ENCODE measurements at places on chromosomes 3 and 15.

DNA sequence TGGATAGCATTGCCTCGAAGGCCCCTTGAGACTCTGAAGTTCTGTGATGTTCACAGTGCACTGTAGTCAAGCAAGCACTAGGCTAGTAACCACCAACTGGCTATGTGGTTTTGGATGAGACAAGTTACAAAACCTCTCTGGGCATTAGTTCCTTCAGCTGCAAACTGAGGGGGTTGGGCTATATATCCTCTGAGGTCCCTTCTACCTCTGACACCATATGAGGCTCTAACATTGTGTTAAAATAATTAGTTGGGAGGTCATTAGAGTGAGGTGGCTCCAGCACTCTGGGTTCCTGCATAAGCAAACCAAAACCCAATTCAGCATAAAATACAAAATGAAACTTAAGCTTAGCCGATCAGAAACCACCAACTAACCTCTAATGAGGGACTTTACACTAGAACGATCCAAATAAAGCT is 209.5 kb upstream of the LRRN1 start:
- DNase-seq: no peak

- no peak for DNase-seq
Measured at GRCh38 chr3:56133423-56133822, 334.8 kb downstream of the ERC2 start.

GRCh38 chr3:88009066-88009465 is 49.7 kb downstream of the CGGBP1 start:
- DNase-seq: no peak

GRCh38 chr3:117427081-117427480 is 717.5 kb downstream of the TUSC7 start:
- no peak for DNase-seq

GRCh38 chr15:57735891-57736290 is 29.4 kb downstream of the POLR2M start:
- DNase-seq: no peak

DNA sequence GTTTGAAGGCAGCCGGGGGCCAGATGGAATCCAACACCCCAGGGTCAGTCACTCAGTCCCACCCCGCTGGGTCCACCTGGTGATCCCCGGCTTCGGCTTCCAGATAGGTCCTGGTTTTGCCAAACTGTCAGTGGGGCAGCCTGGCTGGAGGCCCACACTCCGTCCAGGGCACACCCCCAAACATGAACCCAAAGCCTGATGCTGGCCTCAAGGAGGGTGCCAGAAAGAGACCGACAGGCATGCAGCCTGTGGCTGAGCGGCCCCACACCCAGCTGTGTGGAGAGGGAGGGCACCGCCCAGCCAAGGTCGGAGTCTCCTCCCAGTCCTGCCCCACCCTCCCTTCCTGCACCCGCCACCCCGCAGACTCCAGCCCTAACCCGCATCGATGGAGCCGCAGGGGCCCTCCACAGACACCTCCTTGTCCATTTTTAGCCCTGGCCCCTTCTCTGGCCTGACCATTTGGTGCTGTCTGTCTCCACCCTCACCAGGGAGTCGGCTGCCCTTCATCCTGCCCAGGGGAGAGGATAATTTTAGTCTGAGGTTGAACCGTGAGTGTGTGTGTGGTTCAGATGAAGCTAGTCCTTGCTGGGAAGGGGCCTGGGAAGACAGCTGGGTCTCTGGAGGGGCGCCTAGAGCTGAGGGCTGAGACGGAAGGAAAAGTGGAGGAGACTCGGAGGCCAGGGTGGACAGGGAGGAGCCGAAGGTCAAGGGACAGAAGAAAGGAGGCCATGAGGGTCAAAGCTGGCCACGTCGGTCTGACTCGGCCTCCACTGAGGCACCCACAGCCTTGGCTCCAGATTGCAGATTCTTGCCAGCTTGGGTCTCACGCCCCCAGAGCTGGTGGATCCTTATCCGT is 23.1 kb downstream of the TNK2 start:
- DNase-seq: no peak

GRCh38 chr15:87887177-87887576 is 369.4 kb downstream of the NTRK3 start:
- no peak for DNase-seq

DNA sequence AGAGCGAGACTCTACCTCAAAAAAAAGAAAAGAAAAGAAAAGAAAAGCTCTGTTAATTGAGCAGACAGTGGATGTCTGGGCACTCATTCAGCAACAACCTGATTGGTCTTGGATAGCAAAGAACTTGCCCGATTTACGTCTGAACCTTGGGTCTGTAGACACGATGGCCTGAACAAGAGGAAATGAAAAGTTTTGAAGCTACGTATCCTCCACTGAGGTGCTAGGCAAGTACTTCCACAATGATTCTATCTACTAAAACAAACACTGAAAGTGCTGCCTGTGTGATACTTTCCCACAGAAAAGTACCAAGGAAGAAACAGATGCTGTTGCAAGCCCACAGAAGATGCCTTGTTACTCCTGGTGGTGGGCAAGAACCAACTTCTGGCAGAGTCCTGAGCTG is 21.8 kb upstream of the MUSTN1 start:
- no peak for DNase-seq

DNA sequence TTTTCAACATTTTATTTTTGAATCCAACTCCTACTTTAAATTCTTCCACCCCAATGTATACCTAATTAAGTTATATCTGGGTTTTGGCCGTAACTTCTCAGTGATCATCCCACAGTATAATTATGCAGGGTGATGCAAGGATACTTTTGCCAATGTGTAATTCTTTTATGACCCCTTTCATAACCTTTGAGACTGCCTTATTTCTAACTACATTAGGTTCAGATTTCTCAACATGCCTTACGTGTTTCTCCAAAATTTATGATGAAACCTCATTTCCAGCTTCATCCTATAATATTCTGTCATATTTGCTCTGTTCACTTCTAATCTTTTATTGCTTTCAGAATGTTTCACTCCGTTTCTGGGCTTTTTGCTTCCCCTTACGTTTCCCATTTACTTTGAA is 1229.6 kb upstream of the ALCAM start:
- DNase-seq: no peak

DNA sequence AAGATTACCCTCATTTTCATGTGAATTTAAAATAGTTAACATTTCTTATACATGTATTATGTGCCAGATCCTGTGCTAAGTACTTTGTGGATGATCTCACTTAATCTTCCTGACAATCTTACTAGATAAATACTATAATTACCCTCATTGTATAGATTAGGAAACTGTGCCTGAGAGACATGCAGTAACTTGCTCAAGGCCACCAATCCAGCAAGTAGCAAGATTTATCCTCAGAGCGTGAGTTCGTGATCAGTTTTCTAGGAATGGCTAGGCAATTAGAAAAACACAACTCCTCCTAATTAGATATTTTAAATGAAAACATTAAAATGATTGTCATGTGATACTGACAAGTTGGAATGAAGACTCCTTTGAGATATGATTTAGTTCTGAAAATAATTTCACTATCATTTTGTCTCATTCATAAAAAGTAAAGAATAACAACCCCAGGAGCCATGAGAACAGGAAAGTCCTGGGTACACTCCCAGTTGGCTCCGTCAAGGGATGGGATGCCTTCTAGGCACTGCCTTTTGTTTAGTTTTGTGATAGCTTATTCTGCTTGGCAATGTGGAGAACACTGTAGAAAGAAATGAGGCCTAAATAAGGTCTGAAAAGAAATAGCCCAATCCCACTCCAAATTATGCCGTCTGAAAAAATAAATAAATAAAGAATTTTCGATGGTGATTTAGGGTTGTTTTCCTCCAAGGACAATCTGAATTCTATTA is 61.3 kb downstream of the FBN1 start:
- DNase-seq: no peak

GRCh38 chr3:70951316-70951715 is 632.2 kb downstream of the FOXP1 start:
- DNase-seq: no peak

- DNase-seq: no peak
Measured at GRCh38 chr15:92962914-92963313, 62.8 kb downstream of the CHD2 start.

- no peak for DNase-seq
Measured at GRCh38 chr15:85649372-85649771, 145.4 kb downstream of the KLHL25 start.

- DNase-seq: no peak
Measured at GRCh38 chr3:58857402-58857801, 190.8 kb upstream of the FAM3D start.

DNA sequence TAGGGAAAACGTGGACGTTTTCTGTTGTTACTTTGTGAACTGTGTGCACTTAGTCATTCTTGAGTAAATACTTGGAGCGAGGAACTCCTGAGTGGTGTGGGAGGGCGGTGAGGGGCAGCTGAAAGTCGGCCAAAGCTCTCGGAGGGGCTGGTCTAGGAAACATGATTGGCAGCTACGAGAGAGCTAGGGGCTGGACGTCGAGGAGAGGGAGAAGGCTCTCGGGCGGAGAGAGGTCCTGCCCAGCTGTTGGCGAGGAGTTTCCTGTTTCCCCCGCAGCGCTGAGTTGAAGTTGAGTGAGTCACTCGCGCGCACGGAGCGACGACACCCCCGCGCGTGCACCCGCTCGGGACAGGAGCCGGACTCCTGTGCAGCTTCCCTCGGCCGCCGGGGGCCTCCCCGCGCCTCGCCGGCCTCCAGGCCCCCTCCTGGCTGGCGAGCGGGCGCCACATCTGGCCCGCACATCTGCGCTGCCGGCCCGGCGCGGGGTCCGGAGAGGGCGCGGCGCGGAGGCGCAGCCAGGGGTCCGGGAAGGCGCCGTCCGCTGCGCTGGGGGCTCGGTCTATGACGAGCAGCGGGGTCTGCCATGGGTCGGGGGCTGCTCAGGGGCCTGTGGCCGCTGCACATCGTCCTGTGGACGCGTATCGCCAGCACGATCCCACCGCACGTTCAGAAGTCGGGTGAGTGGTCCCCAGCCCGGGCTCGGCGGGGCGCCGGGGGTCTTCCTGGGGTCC is at the start of gene TGFBR2:
TSS of gene TGFBR2 (plus strand) at position 301 of the 731 bp plus-strand sequence. CDS start at position 584, 283 bp downstream.
- DNase-seq: peak; percentile 62

GRCh38 chr15:24944954-24945353 is 9.8 kb upstream of the SNRPN start:
- no peak for DNase-seq

- DNase-seq: no peak
Measured at GRCh38 chr3:4907643-4908432, 71.4 kb upstream of the BHLHE40 start.

- DNase-seq: no peak
Measured at GRCh38 chr15:82533801-82534200, 6.5 kb downstream of the RPS17 start.

GRCh38 chr15:33016405-33017024 is 178.0 kb downstream of the FMN1 start:
- no peak for DNase-seq

DNA sequence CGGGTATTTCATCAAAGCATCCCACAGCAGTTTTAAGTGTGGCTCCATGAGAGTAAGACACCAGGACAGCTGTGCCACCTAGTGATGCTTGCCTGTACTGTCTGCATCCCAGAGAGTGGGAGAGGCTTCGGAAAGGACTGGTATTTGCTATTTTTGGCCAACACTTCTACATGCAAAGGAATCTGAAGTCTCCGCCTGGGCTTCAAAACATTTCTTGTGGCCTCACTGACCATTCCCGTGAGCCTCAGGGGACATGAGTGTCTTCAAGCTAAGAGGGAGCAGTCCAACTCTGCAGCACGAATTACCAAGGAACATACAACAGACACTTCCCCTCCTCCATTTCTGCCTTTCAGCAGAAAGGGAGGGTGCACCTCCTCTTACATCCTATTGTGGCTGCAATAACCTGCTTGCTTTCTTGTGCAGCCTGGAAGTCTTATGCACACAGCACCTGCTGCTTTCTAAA is 177.5 kb downstream of the RORA start:
- no peak for DNase-seq

- no peak for DNase-seq
Measured at GRCh38 chr3:185311991-185312390, 50.9 kb upstream of the MAP3K13 start.

GRCh38 chr15:33048255-33048654 is 146.3 kb downstream of the FMN1 start:
- DNase-seq: no peak

- DNase-seq: no peak
Measured at GRCh38 chr3:34859746-34860145, 779.6 kb upstream of the ARPP21 start.

- DNase-seq: no peak
Measured at GRCh38 chr3:71956069-71956340, 171.1 kb upstream of the PROK2 start.

- DNase-seq: no peak
Measured at GRCh38 chr3:32493437-32494414, 8.9 kb downstream of the CMTM6 start.

DNA sequence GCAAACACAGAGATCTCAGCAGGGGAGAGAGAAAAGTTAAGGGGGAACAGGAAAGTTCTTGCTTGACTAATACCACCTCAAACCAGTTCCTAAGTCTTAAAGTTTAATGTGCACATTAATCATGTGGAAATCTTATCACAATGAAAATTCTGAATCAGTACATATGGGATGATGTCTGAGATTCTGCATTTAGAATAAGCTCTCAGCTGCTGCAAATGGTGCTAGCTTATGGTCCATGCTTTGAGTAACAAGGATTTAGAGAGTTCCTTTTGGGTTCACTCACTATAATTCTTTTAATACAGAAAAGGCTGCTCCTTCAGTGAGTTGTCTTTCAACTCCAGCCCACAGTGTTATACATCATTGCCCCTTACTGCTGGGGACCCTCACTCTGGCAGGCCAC is 99.5 kb upstream of the THRB start:
- no peak for DNase-seq

- DNase-seq: no peak
Measured at GRCh38 chr3:48686538-48687219, 964 bp upstream of the NCKIPSD start.

GRCh38 chr3:194293546-194294198 is 57.5 kb downstream of the CPN2 start:
- no peak for DNase-seq

DNA sequence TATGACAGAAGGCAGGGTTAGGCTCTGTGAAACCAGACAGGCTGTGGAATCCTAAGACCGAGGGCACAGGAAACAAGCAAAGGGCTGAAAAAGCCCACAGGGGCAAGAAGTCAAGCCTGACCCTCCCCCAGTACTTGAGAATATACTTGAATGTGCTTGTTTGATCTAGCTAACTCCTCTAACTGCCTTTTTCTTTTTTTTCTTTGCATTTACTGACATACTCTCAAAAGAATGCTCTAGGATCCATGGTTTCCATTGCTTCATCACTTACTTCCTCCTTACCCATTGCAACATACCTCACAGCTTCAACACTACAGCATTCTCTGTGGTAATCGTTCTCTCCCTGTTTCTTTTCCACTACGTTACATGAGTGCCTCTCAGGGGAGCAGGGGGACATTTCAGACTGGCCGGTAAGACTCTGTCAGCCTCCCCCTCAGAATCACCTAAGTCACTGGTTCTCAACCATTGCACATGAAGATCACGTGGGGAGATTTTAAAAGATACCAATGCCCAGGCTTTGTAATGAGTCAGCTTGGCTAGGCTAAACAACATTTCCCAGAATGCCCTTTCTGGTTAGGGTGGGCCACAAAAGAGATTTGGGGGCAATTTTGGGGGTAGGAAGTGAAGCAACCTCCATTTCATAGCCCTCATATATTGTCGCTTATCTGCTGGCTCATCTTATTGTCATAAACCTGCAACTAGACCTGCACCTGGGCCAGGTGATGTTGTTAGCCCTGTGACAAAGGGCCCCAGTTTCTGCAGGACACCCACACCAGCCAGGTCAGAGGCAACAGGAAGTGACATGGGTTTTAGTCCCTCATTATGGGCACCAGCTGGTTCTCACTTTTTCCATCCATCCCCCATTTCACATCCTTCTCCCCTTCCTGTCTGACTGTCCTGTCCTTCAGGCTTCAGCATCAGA is 24.6 kb upstream of the RSL24D1 start:
- no peak for DNase-seq

GRCh38 chr3:108471426-108471825 is 39.0 kb downstream of the MYH15 start:
- DNase-seq: no peak
